ENCODE measurements at places on chromosomes 7 and 10.

- no peak for DNase-seq
Observed at GRCh38 chr10:80582286-80582960, 44.7 kb downstream of the SH2D4B start.

DNA sequence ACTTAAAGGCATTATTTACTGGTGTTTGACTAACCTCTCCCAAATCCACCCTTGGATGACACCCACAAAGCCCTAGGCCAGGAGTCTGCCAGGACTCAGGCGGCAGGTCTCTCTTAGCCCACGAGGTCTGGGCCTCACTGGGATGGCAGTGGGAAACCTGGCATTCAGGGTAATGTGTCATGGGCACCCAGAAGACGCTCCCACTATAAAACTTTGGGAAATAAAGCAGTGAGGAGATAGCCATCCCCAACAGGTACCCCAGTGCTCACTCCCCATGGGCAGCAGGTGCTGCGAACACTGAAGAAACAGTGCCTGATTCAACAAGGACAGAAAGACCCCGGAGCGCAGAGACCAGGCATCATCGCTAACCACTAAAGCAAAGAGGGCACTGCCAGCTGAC lies 14.4 kb upstream of the PTPRN2 start:
- DNase-seq: no peak

DNA sequence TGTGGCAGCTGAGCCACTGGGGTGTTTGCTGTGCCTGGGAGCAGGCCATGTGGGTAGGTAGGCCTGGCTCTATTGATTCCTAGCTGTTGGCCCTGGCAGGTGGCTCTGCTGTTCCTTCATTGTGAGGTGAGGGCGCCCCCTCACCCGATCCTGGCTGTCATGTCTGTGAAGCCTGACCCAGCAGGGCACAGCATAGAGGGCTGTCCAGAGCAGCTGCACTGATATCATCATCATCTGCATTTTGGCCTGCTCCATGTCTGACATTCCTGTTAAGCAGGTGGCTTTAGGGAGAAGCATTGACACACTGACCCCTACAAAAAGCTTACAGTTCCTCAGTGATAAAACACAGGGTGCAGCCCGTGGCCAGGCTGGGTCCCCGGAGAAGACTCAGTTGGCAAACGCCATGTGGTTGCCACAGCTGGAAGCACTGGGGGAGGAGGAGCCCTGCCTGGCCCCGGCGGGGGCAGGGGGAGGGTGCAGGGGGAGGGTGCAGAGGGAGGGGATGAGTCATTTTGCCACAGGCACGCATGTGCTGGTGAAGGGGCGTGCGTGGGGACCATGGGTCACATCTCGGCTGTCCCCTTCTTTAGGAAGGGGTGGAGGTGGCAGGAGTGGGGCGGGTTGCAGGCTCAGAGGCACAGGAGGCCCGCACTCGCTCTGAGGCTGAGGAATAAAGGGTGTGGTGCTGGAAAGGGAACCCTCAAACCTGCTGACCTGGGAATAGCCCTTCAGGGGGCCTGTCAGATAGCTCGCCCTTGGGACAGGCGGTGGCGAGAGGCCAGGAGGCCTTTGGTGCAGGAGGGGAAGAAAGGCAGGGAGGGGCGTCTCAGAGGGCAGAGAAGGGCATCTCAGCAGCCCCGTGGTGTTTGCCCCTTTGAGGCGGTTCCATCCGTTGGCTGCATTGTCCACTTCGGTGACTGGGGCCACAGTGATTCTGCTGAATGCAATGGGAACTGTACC lies 31.6 kb downstream of the IKZF1 start:
- no peak for DNase-seq

GRCh38 chr10:37734971-37735370 lies 122.4 kb downstream of the ZNF248 start:
- DNase-seq: no peak

DNA sequence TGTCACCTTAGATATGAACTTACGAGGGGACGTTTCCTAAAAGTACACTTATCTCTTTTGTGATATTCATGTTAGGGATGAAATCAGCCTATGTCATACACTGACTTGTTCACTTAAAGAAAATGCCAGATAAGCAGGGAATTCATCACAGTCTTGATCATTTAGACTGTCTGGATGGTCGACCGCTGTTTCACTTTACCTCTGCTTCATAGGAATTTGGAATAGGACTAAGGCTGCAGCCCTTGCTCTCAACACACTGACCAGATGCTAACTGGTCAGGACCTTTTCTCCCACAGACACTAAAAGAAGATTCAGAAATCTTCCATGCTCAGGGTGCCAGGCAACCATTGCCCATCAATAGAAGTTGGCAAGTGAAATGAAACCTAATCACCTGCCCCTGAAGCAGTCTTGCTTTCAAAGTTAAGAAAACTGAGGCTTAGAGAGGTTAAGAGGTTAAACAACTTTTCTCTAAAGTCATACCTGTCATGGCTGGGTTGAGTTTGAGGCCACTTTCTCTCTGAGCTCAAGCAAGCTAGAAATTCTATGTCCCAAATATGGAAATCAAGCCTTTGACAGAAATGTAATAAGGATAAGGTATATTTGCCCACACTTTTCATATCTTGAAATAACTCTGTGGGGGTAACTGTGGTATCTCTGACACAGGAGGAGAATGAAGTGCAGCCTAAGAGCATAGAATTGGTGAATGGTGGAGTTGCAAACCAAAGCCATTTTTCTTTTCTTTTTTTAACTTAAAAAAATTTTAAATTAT lies 77.1 kb downstream of the MAP3K8 start:
- no peak for DNase-seq

- DNase-seq: no peak
Observed at GRCh38 chr10:78510566-78511323, 477.1 kb downstream of the RPS24 start.

DNA sequence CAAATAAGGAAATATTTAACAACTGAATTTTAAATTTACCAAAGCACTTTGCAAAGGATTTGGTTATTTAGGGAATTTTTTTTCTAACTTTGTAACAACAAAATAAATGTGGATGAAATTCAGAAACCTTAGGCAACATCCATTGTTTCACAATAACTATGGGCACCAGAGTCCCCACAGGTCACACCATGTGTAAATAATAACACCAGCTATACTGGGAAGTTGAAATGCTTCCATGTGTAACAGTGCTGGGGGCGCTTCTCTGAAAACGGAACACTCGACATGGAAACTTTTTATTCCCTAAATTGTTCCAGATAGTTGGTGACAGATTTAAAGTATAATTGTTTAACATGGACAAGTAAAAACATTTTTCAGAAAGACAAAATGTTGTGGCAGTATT lies 818.6 kb downstream of the TNS3 start:
- DNase-seq: no peak

DNA sequence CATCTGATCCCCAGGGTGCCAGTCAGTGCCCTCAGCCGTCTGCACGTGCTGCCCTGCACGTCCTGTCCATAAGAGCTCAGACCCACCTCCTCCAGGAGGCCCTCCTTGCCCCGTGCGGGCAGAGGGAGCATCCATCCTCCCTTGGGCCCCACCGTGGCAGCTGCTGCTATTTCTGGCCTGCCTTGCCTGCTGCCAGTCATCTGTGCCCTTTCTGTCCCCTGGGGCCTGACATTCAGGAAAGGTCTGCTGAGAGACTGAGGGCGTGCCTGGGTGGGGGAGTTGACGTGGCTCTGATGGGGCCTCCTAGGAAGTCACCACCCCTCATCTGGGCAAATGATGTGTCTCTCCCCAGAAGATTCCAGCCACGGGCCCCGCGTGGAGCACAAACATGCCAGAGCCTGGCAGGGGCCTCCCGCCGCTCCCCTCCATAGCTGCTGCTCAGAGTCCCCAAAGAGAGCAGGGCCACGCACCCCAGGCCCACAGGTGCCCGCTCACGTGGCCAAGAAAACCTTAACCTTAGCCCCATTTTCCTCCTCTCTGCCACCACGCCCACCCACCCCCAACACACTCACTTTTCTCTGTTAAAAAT lies 21.8 kb downstream of the DPYSL4 start:
- DNase-seq: no peak

DNA sequence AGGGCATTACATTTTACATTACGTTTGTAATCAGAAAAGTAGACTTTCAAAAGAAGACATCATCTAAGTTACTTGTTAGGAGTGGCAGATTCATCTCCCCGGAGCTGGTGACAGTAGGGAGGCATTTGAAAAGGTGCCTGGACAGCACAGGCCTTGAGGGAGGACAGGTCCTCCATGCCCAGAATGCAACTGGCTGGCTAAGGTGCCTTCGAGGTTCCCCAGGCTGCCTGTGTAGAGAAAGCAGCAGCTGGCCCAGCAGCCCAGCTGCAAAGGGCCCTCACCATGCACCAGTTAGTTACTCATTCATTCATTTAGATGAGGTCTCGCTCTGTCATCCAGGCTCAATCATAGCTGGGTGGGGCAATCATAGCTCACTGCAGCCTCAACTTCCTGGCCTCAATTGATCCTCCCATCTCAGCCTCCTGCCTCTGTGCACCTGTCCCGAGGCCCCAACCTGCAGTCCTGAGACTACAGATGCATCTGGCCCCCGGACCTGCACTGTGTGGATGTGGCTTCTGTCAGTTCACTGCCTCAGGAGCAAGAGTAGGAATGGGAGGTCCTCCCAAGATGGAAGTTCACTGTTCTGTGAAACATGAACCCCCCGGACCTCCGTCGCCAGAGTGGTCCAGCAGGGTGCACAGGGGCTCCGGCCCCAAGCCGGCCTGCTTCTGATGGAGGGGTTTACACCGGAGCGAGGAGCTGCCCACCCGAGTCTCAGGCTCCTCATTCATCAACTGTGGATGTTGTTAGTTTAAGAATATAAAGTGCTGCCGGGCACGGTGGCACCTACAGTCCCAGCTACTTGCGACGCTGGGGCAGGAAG lies 36.6 kb downstream of the PRKAG2 start:
- no peak for DNase-seq

DNA sequence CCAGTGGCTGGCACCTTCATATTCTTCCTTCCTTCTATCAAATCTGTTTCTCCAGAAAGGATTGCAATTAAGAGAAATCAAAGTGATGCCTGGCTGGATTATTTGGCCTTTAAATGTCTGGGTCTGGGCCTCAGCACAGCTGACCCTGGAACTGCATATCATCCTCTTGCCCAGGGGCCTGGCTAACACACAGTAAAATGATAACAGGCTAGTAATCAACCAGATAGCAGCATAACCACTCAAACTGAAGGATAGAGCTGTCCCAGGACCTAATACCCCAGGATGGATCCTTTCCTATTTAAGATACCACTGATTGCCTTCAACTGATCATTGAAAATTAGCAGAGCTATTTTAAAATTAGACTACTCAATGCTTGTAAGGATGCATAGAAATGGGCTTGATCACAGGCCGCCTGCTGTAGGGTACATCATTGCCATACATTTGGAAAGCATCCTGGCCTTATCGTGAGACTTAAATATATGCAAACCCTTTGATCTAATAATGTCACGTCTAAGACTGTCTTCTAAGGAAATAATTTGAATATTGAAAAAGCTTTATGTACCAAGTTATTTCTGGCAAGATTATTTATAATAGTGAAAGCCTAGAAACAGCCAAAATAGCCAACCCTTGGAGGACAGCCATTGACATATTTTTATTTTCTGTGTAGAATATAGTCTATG lies 144.0 kb upstream of the CHST15 start:
- DNase-seq: no peak

DNA sequence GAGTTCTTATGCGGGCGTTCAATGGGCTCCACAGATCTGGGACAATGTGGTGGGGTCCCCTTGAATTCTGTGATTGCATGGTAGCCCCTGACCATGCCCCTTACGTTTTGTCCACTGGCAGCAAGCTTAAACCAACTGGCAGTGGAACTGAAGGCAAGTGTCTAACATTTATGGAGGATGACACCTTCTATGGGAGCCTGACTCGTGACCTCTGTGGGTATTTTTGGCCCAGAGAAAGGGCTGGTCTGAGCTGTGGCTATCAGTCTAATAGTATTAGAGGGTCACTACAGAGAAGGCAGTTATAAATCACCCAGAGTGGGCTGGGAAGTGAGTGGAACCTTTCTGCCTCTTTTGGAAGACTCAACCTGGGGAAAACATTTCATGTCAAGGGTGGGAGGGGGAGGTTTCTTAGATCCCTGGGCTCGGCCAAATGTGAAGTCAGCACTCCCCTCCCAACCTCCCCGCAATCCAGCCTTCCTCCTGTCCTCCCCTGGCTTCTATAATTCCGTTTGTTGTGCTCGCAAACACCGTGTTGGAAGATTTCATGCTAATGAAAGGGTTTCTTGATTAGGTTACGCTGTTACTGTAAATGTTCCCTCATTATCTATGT lies 322.7 kb downstream of the RPS24 start:
- DNase-seq: no peak

DNA sequence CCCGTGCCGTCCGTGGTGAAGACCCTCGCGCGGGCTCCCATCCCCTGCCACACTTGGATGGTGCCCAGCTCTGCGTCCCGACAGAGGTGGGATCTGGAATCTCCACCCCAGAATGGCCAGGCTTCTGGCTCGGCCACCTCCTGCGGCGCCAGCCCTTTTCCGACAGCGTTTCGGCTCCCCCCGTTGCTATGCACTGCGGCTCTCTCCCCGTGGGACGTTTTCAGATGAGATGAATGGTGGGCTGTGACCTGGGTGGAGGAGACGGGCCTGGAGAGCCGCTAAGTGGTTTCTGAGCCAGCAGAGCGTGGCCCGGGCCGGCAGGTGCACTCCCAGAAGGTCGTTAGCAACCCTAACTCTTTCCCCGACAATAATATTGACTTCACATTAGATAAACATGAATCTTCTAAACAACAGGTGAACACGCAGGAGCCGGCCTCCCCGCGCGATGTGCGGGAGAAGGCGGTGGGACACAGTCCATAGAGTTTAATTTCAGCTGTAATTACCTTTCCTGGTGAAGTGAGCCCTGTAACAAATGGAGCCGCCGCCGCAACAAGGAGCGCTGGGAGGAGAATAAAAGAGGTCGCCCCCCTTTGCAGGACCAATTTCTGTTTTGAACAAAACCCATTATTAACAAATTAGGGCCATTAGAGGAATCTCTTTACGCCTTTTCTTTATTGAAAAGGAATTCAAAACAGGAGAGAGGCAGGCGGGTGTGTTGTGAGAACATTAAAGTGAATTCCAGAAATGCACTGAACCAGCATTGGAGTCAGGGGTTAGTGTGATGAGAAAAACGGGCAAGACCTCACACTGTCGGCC lies 294.3 kb upstream of the PFKP start:
- no peak for DNase-seq

DNA sequence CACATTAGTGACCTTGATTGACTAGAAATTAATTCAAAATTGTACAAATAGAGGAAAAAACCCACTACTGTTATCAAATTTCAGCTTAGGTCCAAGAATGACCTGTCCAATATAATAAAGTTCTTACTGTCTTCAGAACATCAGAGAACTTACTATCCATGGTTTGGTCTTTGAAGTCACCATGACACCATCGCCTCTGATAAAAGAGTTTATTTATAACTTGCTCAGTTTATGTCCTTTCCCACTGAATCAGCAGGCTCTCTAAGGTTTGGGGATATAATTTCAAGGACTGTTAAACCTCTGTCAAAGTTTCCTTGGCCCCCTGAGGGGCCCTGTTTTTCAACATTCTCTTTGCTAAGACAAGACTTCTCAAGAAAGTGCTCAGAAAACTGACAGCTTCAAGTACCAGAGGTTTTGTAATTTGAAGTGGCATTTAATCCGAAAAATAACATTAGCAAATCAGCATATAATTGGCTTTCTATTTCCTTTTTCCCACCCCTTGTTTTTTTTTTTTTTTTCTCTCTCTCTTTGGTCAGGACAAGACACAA lies 191.7 kb upstream of the FERD3L start:
- no peak for DNase-seq

Measured in esophagus squamous epithelium (tissue), 5 donors.